ENCODE measurements at places on chromosomes 4 and X. TPM values are rescaled to one million over a fixed set of nuclear protein-coding genes. Genes with fewer than 3 reads are reported as not detected.

GRCh38 chr4:3205995-3206394 lies 43.0 kb upstream of the MSANTD1 start:
- no peaks in the 10 kb centered on the region for H3K27me3 ChIP-seq
- no peak overlapping the region for H3K27ac ChIP-seq
- H3K4me3 ChIP-seq = no peak overlapping the region
- peaks cover 47% of the 10 kb centered on the region for H3K36me3 ChIP-seq

GRCh38 chrX:105837232-105837631 lies 14.9 kb downstream of the NRK start:
- H3K27me3 ChIP-seq = no peaks in the 10 kb centered on the region
- H3K27ac ChIP-seq = no peak overlapping the region
- no peaks in the 10 kb centered on the region for H3K4me1 ChIP-seq

Gene GRSF1
- 55.1 TPM for total RNA-seq

Gene SMR3B
- not detected for total RNA-seq

- no peaks in the 10 kb centered on the region for H3K36me3 ChIP-seq
- peaks cover 6% of the 10 kb centered on the region for H3K4me1 ChIP-seq
- DNase-seq = peak; percentile 74
These were observed 1.1 kb downstream of the GAB1 start for GRCh38 chr4:143337600-143338287.

Gene USP51
- total RNA-seq = 3.7 TPM

Gene MAGEE1
- total RNA-seq = 2.6 TPM

- H3K4me1 ChIP-seq = no peaks in the 10 kb centered on the region
- H3K27ac ChIP-seq = no peak overlapping the region
- no peaks in the 10 kb centered on the region for H3K36me3 ChIP-seq
- no peaks in the 10 kb centered on the region for H3K27me3 ChIP-seq
These were observed 168.3 kb upstream of the PUDP start for GRCh38 chrX:7316280-7316679.

Gene MAOB
- total RNA-seq = 38.9 TPM

DNA sequence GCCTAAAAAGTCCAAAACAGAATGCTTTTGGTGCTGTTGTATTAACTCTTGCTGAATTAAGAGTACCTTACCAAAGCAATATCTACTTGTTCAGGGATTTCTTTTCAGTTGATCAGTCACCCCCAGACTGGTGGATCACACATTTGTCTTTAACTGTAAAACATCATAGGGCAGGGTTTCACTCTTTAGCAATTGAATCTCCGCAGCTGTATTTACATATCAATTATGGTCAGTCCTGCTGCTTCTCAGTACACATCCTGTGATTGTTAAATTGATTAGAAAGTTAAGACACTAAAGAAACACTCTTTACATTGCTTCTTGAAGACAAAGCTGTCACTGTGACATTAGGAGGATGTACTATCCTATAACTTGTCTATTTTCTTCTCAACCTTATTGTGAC lies 277.1 kb upstream of the ADGRL3 start:
- H3K4me3 ChIP-seq = no peak overlapping the region
- H3K4me1 ChIP-seq = no peaks in the 10 kb centered on the region
- H3K27ac ChIP-seq = no peak overlapping the region

GRCh38 chrX:48747415-48748016 lies 14.0 kb upstream of the GLOD5 start:
- no peak overlapping the region for H3K4me3 ChIP-seq
- DNase-seq = no peak
- H3K4me1 ChIP-seq = no peaks in the 10 kb centered on the region
- H3K27ac ChIP-seq = no peak overlapping the region

DNA sequence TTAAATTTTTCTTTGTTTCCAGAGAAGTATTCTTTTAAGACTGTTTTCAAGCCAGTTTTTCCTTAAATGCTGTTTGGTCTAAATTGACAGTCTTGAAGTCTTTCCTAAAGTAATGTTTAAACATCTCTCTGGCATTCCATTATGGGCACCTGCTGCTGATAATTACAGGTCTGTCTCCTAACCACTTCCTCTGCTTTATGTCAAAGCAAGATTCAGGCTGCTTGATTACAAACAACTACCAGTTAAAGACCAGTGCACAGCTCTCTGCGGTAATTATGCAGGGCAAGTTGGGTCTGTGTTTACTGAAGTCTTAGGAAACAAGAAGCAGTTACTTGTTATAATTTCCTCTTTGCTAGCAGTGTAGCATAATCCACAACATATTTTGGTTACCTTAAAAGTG lies 17.6 kb downstream of the UNC5C start:
- DNase-seq = no peak
- no peak overlapping the region for H3K4me3 ChIP-seq
- no peaks in the 10 kb centered on the region for H3K27me3 ChIP-seq

DNA sequence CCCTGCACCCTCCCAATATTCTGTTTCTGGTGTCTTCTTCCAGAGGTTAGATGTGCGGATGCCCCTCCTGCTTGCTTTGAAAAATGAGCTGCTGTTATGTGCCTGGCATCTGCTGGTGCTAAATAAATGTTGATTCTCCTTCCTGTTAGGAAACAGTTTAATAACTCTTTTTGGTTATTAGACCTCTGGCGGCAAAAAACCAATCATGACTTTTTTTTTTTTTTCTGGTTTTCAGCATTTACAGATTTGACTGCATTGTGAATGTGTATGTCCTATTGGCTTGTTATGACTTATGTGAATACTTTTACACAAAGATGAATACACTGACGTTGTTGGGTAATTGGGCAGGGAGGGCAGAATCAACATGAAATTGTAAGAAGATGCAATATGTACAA lies 13.6 kb upstream of the TMEM156 start:
- peak overlapping the region; percentile 81 for H3K27ac ChIP-seq

GRCh38 chr4:25925486-25926201 lies 11.6 kb downstream of the SMIM20 start:
- DNase-seq = peak; percentile 72
- H3K4me1 ChIP-seq = peaks cover 14% of the 10 kb centered on the region
- no peaks in the 10 kb centered on the region for H3K36me3 ChIP-seq
- H3K27me3 ChIP-seq = no peaks in the 10 kb centered on the region

GRCh38 chrX:65601126-65601525 lies 66.3 kb upstream of the MSN start:
- no peaks in the 10 kb centered on the region for H3K27me3 ChIP-seq
- no peaks in the 10 kb centered on the region for H3K36me3 ChIP-seq
- no peak for DNase-seq

DNA sequence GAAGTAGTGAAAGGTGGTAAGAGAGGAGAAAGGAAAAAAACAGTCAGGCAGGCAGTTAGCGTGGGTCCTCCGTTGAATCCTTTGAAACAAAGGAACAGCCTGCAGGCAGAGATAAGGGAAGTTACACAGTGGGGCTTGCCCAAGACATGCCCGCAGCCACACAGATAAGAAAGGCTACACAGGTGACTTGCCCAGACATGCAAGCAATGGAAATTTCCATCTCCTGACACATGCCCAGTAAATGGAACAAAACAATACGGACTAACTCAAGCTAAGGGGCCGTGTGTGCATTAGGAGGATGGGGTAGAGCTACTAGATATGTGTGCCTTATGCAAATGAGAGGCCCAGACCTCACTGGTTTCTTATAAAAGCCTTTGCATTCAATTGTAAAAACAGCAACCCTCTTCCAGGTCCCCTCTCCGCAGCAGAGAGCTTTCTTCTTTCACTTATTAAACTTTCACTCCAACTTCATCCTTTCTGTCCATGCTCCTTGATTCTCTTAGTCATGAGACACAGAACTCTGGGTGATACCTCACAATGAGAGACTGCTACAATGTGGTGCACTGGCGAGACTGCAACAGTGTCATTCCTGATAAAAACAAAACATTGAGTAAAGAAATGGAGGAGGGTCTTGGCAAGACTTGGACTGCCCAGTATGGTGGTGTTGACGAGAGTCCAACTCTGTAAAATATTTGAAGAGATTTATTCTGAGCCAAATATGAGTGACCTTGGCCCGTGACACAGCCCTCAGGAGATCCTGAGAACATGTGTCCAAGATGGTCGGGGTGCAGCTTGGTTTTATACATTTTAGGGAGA lies 997.4 kb upstream of the PRKX start:
- H3K4me3 ChIP-seq = no peak overlapping the region
- no peak overlapping the region for H3K27ac ChIP-seq
- no peaks in the 10 kb centered on the region for H3K36me3 ChIP-seq
- no peaks in the 10 kb centered on the region for H3K27me3 ChIP-seq
- no peak for DNase-seq
- H3K4me1 ChIP-seq = no peaks in the 10 kb centered on the region

DNA sequence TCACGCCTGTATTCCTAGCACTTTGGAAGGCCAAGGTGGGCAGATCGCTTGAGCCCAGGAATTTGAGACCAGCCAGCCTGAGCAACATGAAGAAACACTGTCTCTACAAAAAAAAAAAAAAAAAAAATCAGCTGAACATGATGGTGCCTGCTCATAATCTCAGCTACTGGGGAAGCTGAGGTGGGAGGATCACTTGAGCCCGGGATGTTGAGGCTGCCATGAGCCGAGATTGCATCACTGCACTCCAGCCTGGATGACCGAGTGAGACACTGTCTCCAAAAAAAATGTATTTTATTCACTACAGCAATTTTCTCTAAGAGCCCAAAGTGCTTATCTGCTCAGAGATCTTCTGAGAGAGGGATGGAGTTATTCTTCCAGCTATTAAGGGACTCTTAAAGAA lies 215.8 kb upstream of the PPP3CA start:
- no peak for DNase-seq
- H3K4me1 ChIP-seq = no peaks in the 10 kb centered on the region
- no peak overlapping the region for H3K27ac ChIP-seq
- no peak overlapping the region for H3K4me3 ChIP-seq
- no peaks in the 10 kb centered on the region for H3K36me3 ChIP-seq

DNA sequence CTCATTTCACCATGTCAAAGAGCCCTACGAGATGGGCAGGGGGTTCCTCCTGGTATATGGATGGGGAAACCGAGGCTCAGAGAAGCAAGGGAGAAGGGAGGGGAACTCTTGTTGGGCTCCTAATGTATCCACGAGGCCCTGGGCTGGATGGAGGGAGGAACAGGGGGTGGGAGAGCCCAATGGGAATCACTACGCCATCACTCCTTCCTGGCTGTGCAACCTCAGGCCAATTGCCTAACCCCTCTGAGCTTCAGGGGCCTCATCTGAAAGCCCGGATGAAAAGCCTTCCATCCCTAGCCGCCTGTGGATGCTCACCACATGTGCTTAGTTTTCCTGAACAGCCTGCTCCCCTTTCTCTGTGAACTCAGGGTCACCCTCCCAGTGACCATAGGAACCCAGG lies 57.8 kb downstream of the PPP2R2C start:
- peaks cover 12% of the 10 kb centered on the region for H3K27me3 ChIP-seq
- H3K27ac ChIP-seq = no peak overlapping the region
- no peak overlapping the region for H3K4me3 ChIP-seq
- no peaks in the 10 kb centered on the region for H3K4me1 ChIP-seq

- no peak overlapping the region for H3K4me3 ChIP-seq
- peak overlapping the region; percentile 3 for H3K27ac ChIP-seq
- no peak for DNase-seq
- no peaks in the 10 kb centered on the region for H3K36me3 ChIP-seq
- H3K27me3 ChIP-seq = no peaks in the 10 kb centered on the region
These were observed 73.0 kb upstream of the ZNF518B start for GRCh38 chr4:10530137-10530786.

Gene BEX1
- total RNA-seq = 1.0 TPM

DNA sequence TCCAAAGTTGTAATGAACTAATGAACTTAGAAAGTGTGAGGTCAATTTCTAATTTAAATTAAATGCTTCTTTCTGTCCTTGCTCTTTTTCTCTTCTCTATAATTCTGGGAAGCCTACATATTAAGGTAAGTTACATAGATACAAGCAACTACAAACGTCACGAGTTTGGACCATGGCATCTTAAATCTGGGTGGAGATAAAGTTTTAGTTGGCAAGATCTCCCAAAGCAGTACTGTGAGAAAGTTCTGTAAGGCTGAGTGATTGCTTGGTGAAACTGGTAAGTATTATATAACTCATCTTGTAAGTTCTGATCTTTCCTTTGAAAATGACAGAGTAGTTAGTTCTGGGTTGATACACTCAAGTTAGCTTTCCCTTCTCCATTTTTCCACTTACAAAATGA lies 125.7 kb upstream of the CBR4 start:
- H3K4me1 ChIP-seq = no peaks in the 10 kb centered on the region
- DNase-seq = no peak
- no peaks in the 10 kb centered on the region for H3K27me3 ChIP-seq
- H3K36me3 ChIP-seq = peaks cover 16% of the 10 kb centered on the region
- H3K4me3 ChIP-seq = no peak overlapping the region
- H3K27ac ChIP-seq = no peak overlapping the region

DNA sequence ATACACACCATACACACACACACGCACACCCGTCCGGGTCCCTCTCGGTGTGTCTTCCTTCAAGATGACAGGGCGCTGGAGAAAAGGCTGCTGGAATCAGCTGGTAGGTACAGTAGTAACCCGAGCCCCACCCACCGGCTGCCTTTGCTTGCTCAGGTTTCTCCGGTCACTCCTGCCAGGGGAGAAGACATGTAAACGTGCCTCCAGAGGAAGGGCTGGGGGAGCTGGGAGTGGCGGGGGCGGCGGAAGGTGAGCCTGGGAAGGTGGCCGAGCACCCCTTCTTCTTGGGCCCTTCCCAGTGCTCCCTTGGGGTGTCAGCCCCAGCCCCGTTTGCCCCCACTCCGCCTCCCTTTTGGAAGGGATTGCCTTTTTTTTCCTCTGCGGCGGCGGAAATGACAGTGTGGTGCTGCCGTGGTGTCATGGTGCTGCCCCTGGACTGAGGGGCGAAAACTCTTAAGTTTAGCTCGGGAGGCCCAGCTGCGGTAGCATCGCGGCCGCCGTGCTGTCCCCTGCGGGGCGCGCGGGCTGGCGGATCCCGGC lies at the start of gene MID2:
Gene MID2, plus strand, starts transcription at position 169 of the 540 bp plus-strand sequence. CDS start 561 bp downstream, outside the sequence.
- peak within 1 kb of the TSS; percentile 89 for H3K27ac ChIP-seq
- no peaks in the 10 kb centered on the region for H3K36me3 ChIP-seq
- DNase-seq = peak; percentile 78
- no peaks in the 10 kb centered on the region for H3K4me1 ChIP-seq
- peak within 1 kb of the TSS; percentile 60 for H3K4me3 ChIP-seq

Gene ACTRT1
- total RNA-seq = not detected

- H3K36me3 ChIP-seq = peaks cover 23% of the 10 kb centered on the region
- no peak for DNase-seq
- no peak overlapping the region for H3K4me3 ChIP-seq
- H3K4me1 ChIP-seq = no peaks in the 10 kb centered on the region
- no peak overlapping the region for H3K27ac ChIP-seq
- no peaks in the 10 kb centered on the region for H3K27me3 ChIP-seq
These were observed 16.1 kb downstream of the CBR4 start for GRCh38 chr4:168993714-168994510.

All from upper lobe of right lung (tissue), 1 donor.